Karpas-422 (cell line): ENCODE measurements at places on chromosomes 12 and 14. TPM values are rescaled to one million over a fixed set of nuclear protein-coding genes. Genes with fewer than 3 reads are reported as not detected.
A peak's percentile ranks its signal among the peaks of the same experiment; 100 is the strongest.

Gene RTL1
- total RNA-seq, result 0.11 TPM in 1 of 2 replicates, not detected in the other

Gene FRS2
- 18.7 and 26.1 TPM in 2 replicates for total RNA-seq

Gene RHEBL1
- total RNA-seq, result 4.1 and 5.1 TPM in 2 replicates

DNA sequence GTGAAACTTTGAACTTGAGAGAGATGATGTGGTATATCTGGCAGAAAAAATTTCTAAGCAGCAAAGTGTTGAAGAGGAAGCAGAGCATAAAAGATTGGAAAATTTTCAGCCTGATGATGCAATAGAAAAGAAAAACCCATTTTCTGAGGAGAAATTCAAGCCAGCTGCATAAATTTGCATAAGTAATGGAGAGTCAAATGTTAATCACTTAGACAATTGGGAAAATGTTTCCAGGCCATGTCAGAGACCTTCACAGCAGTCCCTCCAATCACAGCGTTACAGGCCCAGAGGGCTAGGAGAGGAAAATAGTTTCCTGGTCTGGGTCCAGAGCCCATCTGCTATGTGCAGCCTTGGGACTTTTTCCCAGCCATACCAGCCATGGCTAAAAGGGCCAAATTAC, 469.0 kb upstream of the FOXG1 start:
- no peaks in the 10 kb centered on the region for H3K27me3 ChIP-seq
- no peak for DNase-seq
- no peak overlapping the region for H3K4me3 ChIP-seq
- H3K27ac ChIP-seq, result no peak overlapping the region
- H3K4me1 ChIP-seq, result no peaks in the 10 kb centered on the region
- no peaks in the 10 kb centered on the region for H3K36me3 ChIP-seq

- H3K4me3 ChIP-seq, result no peak overlapping the region
- H3K4me1 ChIP-seq, result peaks cover under 1% of the 10 kb centered on the region; the same call in 1 of the 2 replicates
- no peak for DNase-seq
Measured at GRCh38 chr14:21229821-21230220, 39.4 kb downstream of the HNRNPC start.

- H3K27ac ChIP-seq, result no peak overlapping the region
- H3K36me3 ChIP-seq, result no peaks in the 10 kb centered on the region
- H3K4me1 ChIP-seq, result peaks cover 8% of the 10 kb centered on the region
- DNase-seq, result peak; percentile 62
Measured at GRCh38 chr14:106039400-106039799, 513.0 kb downstream of the TMEM121 start.

DNA sequence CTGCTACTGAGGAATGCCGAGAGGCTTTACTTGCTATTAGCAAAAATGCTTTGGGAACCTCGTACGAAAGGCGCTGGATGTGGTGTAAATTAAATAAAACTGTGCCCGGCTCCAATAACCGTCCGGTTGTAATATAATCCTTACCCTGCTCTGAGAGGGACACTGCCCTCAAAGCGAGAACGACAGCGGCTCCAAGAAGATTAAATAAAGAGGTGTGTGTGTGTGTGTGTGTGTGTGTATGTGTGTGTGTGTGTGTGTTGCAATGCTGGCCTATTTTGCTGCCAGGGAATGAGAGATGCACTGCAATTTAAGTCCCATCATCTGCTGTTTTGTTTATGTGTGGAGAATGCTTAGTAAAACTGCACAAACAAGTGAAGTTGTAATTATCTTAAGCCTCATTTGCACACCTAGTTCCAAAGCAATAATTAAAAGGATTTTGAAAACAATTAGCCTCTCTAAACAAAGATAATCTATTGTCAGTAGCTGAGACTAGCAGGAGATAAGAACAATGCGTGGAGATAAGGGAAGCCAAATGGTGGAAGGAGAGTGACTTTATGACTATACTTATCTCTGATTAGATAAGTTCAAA, 1.2 kb upstream of the SIX1 start:
- H3K27ac ChIP-seq, result no peak overlapping the region
- no peak overlapping the region for H3K4me3 ChIP-seq
- DNase-seq, result no peak
- H3K4me1 ChIP-seq, result peaks cover 37% of the 10 kb centered on the region

DNA sequence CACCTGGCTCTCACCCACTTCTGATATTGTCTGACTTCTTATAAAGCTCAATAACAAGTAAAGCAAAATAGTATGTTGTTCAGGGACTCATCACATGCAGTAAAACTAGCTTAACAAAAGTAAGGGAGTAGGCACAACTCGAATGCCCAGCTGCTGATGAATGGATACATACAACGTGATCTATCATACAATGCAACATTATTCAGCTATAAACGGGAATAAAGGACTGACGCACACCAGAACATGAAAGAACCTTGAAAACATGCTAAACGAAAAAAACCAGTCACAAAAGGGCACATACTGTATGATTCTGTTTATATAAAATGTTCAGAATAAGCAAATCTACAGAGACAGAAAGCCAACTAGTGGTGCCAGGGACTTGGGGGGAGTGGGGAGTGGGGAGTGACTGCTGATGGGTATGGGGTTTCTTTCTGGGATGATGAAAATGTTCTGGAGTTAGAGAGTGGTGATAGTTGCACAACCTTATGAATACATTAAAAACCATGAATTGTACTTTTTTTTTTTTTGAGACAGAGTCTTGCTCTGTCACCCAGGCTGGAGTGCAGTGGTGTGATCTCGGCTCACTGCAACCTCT, 11.1 kb downstream of the PLBD2 start:
- no peak overlapping the region for H3K4me3 ChIP-seq
- no peaks in the 10 kb centered on the region for H3K36me3 ChIP-seq
- no peak overlapping the region for H3K27ac ChIP-seq

- H3K27ac ChIP-seq, result no peak overlapping the region
- H3K27me3 ChIP-seq, result no peaks in the 10 kb centered on the region
- H3K36me3 ChIP-seq, result no peaks in the 10 kb centered on the region; the same call in 1 of the 2 replicates
Measured at GRCh38 chr14:67963960-67964812, 144.6 kb downstream of the RAD51B start.

DNA sequence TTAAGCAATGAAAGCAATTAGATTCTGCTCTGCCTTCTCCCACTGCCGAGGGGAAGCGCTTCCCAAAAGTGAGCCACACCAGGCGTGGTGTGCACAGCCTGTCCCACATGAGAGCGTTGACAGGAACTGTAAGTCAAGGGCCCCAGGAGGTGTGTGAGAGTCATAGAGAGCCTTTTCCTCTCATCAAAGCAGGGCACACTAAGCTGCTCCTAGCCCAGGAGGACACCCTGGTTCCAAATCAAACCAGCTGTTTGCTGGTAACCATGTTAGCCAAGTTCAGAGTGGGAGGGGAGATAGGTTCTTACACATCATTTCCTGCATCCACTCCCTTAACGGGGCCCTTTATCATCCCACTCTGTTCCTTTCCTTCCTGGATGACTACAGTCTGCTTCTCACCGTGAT, 98.3 kb downstream of the SPTSSA start:
- no peaks in the 10 kb centered on the region for H3K4me1 ChIP-seq
- no peak overlapping the region for H3K27ac ChIP-seq
- no peak overlapping the region for H3K4me3 ChIP-seq
- no peaks in the 10 kb centered on the region for H3K36me3 ChIP-seq
- H3K27me3 ChIP-seq, result no peaks in the 10 kb centered on the region
- DNase-seq, result no peak

- peak; percentile 95 for DNase-seq
- no peaks in the 10 kb centered on the region for H3K36me3 ChIP-seq
- H3K4me3 ChIP-seq, result no peak overlapping the region
- H3K27me3 ChIP-seq, result no peaks in the 10 kb centered on the region
Measured at GRCh38 chr14:62126879-62127478, 364.8 kb downstream of the SNAPC1 start.
